GM18507 (cell line): ENCODE measurements at places on chromosomes 3 and 15.

DNA sequence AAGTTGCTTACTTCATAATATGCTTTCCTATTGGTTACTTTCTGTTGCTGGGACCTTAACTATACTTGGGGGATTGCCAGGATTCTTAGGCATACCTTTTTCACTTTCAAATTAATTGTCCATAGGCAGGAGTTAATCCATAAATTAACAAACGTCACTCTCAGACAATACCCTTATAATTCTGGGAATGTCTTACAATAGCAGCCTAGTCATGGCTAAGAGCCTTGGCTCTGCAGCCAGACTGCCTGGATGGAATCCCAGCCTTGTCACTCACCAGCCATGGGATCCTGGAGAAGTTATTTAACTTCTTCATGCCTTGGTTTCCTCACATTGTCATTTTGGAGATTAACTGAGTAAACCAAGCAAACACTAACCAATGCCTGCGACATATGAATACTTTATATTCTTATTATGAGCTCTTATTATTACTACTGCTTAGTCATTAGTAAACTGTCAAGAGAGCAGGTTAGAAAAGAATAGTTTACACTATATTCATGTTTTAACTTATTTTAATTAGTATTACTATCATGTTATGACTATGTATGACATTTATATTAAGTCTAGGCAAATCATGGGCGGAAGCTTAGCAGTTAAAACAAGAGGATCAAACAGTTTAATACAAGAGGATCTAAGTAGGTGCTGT is 29.0 kb downstream of the GYG1 start:
- no peak for DNase-seq

DNA sequence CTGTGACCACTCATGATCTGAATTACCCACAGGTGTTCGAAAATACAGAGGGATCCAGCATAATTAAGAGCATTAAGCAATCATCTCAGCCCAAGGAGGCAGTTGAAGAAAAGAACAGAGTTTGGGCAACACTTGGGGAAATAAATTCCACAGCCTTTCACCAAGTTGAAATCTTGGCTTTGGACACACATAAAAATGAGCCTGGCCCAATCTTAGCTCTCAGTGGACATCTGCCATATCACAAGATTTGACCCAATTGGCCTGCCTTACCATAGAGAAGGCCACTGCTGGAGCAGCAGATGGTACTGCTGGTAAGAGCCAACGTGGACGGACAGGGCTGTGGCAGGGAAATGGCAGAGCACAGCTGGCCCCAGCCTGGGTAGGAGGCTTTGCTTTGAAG is 13.0 kb downstream of the FOXP1 start:
- no peak for DNase-seq

- no peak for DNase-seq
Measured at GRCh38 chr3:89303701-89304100, 196.3 kb downstream of the EPHA3 start.

- no peak for DNase-seq
Measured at GRCh38 chr15:47443839-47444238, 273.5 kb upstream of the SEMA6D start.

DNA sequence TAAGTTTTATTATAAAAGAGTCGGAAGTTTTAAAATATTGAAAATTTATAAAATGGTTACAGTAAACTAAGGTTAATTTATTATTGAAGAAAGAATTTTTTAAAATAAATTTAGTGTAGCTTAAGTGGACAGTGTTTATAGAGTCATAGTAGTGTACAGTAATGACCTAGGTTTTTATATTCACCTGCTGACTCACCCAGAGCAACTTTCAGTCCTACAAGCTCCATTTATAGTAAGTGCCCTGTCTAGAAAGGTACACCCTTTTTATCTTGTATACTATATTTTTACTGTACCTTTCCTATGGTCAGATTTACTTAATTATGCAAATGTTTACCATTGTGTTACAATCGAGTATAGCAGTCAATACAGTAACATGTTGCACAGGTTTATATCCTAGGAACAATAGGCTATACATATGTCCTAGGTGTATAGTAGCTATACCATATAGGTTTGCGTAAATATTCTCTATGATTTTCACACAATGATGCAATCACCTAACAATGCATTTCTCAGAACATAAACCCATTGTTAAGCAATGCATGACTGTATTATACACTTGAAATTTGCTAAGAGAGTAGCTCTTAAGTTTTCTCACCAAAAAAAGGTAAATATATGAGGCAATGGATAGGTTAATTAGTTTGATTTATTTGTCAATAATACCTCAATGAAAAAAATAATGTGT is 106.9 kb upstream of the CD96 start:
- DNase-seq, result no peak

GRCh38 chr3:161890147-161890625 is 393.6 kb downstream of the OTOL1 start:
- DNase-seq, result no peak

DNA sequence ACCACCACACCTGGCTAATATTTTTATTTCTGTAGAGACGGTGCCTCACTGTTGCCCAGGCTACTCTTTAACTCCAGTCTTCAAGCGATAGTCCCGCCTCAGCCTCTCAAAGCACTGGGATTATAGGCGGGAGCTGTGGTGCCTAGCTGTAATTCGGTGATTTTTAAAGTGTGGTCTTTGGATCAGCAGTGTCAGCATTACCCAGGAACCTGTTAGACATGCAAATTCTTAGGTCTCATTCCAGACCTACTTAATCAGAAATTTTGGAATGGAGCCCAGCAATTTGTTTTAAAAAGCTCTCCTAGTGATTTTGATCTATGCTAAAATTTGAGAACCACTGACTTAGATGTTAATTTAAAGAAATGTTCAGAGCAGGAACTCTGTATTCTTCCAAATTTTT is 51.9 kb downstream of the GOLM2 start:
- DNase-seq, result no peak

DNA sequence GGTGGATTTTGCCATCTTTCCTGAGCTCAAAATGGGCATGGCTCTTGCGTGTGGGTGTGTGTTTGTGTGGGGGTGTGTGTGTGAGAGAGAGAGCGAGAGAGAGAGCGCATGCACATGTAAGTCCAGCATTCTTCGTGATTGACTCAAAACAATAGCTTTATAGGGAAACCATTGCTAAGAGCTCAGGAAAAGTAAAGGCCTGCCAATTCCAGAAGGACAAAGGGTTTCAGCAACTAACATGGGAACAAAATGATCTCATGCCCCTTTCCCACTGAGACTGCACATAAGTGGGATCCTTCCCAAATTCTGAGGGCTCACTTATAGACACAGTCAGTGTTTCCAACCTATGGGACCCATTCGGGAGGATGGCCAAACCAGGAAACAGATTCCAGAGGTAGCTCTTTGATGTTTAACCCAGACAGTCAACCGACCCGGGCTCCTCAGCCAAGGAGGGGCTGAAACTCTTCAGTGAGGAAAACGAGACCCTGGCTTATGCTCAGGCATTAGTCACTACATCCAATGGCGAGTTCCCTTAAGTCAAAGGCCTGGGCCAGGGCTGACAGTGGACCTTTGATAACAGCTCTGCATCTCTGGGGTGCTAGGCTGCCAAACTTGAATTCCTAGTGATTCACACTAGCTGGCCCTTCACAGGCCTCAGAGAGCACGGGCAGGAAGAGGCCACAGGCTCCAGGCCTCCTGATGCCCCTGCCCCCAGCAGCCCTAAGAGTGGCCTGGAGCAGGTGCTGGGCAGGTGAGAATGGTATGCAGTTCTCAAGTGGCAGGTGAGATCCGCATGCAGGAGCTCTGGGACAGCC is 305.0 kb upstream of the C2CD4B start:
- no peak for DNase-seq

GRCh38 chr3:125120379-125121122 is 64.8 kb upstream of the HEG1 start:
- DNase-seq, result no peak

DNA sequence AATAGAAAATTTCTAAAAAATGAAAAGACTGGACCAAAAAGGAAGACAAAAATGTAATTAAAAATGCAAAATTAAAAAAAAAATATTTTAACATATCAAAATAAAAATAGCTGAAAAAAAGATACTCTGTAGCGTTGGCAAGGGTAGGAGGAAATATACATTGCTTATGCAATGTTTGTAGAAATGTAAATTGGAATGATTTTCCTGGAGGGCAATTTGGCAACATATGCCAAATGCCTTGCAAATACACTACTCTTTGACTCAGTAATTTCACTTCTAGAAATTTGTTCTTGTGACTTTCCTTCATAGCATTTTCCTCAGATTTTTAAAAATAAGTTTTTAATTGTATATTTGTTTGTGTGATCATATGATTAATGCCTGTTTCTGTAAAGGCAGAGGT is 296.6 kb downstream of the ZNF621 start:
- no peak for DNase-seq

DNA sequence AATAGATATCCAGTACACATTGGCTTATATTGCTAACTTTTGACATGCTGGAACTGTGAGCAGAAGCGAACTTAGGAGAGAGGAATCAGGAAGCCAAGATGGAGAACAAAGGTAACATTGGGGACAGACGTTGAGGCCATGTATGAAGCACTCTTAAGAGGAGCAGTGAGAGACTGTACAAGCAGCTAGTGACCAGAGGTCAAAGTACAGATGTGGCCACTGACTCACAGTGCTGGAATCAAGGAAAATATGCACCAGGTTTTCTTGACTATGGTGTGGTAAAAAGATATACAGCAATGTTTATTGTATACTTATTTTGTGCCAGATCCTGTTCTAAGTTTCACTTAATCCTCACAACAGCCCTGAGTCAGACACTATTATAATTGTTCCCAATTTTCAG is 2.0 kb upstream of the IL20RB start:
- DNase-seq, result no peak

DNA sequence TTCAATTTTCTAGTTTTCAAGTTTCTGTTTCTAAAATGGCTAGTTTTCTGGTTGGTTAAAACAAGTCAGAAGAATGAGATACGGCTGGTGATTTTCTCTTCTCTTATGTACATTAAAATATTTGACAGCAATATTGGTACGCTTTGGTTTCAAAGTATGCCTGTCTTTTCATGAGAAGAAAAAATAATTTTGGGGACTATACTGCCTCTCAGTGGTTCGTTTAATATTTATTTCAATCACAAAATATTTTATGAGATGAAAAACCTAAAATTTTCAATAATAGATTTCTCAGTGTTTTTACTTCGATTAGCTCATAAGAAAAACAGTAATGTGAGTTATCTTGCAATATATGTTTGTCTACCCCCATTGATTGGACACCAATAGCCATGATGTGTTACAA is 72.8 kb upstream of the AADACL2 start:
- no peak for DNase-seq

DNA sequence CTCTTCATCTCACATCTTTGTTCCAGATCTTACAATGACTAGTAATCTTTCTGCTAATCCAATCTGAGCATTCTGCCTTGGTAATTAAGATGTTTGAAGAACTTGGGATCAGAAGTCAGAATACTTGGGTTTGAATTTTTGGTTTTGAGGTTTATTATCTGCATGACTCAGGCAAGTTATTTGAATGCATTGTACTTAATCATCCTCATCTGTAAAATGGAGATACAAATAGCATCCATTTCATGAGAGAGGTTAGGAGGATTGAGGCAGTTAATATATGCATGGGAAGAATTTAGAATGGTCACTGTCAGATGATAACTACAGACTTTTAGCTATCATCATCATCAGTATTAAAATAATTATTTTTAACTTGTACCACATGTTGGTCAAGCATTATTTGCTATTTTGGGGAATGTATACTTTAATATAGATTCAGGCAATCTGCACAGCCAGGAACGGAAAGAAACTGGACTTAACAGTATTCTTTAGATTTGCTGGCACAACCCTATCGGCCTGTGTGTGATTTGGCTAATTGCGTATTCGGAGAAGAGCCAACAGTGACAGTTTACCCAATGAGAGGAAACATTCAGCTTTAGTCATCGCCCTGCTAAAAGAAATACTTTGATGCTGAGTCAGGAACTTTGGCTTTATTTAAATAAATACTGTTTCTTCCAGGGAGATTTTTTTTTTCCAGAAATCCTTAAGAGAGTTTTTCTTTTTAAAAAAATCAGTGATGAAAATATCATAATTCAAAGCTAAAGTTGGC is 600.0 kb downstream of the ROBO1 start:
- no peak for DNase-seq

DNA sequence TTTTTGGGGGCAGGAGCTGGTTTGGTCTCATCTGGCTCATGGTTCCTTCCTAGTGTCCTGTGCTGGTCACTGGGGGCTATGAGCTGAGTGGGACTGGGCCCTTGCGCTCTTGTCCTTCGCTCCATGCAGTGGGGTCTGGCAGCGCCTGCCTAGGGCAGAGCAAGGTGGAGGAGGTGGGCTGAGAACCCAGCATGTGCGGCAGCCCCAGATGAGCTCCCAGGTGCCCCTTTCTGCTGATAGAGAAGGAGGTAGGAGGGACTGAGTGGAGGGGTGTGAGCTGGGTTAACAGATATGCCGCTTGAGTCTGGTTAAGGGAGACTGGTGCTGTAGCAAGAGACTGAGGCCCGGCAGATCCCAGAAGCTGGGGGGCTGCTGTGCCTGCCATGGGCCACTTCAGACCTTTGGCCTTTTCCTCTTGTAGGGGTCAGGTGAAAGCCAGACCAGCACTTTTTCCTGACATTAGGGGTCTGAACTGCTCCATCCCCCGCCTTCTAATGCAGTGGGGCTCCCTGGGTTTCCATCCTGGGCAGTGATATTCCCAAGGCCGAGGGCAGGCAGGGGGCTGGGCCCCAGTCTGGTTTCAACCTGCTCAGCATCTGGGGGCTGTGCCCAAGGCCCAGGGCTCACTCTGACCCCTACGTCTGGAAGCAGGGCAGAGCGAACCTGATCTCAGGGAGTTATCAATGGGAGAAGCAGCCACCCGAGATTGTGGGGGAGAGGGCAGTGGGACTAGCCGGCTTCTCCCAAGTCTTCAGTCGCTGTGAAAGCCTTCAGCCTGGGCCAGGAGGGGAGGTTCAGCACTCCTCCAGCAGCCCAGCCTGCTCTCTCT is 62.9 kb upstream of the PRR23C start:
- DNase-seq, result no peak

DNA sequence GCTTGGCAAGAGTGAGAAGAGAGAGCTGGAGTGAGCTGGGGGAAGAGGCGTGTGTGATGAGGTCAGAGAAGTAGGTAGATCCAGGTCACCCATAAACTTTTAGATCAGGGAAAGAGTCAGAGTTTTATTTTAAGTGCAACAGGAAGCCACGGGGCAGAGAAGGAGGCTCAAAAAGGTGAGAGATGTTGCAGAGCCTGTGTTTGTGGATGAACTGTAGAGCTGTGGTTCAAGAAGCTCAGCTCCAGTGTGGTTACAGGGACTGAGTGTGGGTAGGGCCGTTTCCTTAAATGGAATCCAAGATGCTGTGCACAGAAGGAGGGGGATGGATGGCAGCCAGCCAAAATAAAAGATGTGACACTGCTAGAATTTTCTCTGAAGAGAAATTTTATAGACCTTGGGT is 337.2 kb downstream of the SATB1 start:
- no peak for DNase-seq

- DNase-seq, result no peak
Measured at GRCh38 chr3:72161881-72162595, 377.1 kb upstream of the PROK2 start.

- no peak for DNase-seq
Measured at GRCh38 chr15:55587321-55588069, 650 bp downstream of the PYGO1 start.

- no peak for DNase-seq
Measured at GRCh38 chr3:27684302-27684701, 37.8 kb downstream of the EOMES start.
